CD4-positive, alpha-beta T cell (primary cell): ENCODE measurements at places on chromosomes 16 and 17. TPM values are rescaled to one million over a fixed set of nuclear protein-coding genes. Genes with fewer than 3 reads are reported as not detected.

- no peak for DNase-seq
- H3K4me3 ChIP-seq: no peak overlapping the region
- no peaks in the 10 kb centered on the region for H3K36me3 ChIP-seq
- H3K27ac ChIP-seq: no peak overlapping the region
- no peaks in the 10 kb centered on the region for H3K27me3 ChIP-seq
Observed at GRCh38 chr16:82830944-82831343, 204.2 kb downstream of the CDH13 start.

DNA sequence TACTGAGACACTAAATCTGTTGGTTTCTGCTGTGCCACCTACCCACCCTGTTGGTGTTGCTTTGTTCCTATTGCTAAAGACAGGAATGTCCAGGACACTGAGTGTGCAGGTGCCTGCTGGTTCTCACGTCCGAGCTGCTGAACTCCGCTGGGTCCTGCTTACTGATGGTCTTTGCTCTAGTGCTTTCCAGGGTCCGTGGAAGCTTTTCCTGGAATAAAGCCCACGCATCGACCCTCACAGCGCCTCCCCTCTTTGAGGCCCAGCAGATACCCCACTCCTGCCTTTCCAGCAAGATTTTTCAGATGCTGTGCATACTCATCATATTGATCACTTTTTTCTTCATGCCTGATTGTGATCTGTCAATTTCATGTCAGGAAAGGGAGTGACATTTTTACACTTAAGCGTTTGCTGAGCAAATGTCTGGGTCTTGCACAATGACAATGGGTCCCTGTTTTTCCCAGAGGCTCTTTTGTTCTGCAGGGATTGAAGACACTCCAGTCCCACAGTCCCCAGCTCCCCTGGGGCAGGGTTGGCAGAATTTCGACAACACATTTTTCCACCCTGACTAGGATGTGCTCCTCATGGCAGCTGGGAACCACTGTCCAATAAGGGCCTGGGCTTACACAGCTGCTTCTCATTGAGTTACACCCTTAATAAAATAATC, 14.6 kb downstream of the STH start:
- no peak overlapping the region for H3K4me3 ChIP-seq
- no peak overlapping the region for H3K27ac ChIP-seq
- no peaks in the 10 kb centered on the region for H3K36me3 ChIP-seq
- DNase-seq: no peak
- H3K27me3 ChIP-seq: no peaks in the 10 kb centered on the region

DNA sequence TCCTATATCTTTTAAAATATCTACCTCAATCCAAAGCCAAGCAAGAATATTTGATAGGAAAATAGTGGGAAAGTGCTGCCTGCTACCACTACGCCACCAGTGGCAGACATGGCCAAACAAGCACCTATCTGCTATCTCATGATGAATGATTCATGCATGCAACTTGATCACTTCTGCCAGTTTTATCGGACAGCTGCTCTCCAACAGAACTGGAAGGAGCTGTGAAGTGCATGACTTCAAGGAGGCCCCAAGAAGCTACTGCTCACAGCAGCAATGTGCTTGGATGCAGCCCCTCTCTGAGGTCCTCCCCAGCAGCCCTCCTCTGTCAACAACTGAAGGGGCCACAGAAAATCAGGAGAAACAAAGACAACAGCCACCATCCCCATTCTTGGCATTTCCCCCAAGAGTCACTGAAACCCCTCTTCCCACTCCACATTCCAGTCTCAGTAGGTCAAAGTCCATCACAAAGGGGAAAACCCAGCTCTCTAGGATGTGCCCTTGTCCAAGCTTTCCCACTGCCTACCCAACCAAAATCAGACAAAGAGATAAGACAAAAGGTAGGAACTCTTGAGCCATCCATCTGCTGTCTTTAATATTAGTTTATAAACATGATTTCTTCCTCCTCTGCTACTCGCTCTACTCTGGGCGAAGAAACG, 215.3 kb downstream of the C16orf78 start:
- peaks cover 7% of the 10 kb centered on the region for H3K4me1 ChIP-seq
- peaks cover 2% of the 10 kb centered on the region for H3K27me3 ChIP-seq
- DNase-seq: no peak

DNA sequence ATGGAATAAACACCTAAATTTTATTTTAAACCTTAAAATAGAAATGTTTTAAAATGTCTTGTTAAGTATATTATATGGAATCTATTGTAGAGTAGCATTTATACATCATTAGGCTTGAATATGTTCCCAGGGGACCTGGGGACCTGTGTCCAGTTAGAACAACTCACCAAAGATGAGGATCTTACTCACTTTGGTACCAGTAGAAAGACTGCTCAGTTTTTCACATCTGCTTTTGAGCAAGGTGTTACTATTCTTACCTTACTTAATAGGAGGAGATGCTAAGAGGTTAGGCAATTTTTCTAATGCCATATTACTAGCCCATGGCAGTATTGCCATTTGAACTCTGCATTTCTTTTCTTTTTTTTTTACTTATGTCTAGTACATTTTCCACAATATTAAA, 14.7 kb downstream of the STXBP4 start:
- DNase-seq: no peak
- H3K4me3 ChIP-seq: no peak overlapping the region
- H3K4me1 ChIP-seq: no peaks in the 10 kb centered on the region
- H3K36me3 ChIP-seq: no peaks in the 10 kb centered on the region
- H3K27ac ChIP-seq: no peak overlapping the region
- no peaks in the 10 kb centered on the region for H3K27me3 ChIP-seq

DNA sequence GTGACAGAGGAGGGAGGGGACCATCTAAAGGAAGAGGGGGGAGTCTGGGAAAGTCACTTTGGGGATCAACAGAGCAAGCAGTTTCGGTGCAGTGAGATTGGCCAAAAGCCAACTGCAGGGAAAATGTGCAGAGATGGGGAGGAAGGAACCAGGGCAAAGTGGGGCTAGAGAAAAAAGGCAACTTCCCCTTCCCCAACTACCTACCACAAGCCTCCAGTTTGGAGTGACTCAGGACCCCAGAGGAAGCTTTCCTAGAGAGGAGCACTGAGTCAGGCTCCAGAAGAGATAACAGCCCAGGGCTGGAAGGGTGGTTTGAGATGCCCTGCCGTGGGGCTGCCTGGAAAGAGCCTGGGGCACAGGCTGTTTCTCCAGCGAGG, 6.9 kb upstream of the CD300LD start:
- H3K4me3 ChIP-seq: no peak overlapping the region
- H3K36me3 ChIP-seq: no peaks in the 10 kb centered on the region
- H3K27ac ChIP-seq: no peak overlapping the region
- no peak for DNase-seq
- peaks cover 11% of the 10 kb centered on the region for H3K27me3 ChIP-seq

DNA sequence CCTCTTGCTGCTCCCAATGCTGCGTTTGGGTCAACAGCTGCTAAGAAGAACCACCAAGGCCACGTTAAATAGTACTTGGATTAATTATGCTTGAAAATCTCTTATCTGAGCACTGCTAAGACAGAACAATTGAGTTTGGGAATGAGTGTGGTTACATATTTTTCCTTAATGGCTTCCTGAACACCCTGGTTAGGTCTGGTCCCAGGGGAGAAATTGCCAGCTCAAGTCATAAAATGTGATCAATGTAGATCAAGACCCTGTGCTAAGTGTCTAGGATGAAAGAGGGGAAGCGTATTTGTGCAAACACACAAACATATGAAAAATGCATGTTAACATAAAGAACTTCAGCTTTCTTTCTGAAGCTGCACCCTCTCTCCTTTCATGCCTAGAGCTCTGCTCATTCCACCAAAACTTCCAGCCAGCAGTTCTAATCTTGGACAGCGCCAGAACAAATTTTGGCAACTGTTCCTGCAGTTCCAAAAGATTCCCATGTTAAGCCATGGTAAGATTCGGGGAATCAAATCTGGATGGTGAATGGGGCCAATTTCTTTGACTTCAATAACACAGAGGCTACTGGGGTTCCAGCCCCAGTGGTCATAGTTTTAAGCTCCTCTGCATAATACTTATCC, 72.0 kb downstream of the ZFHX3 start:
- H3K27ac ChIP-seq: no peak overlapping the region
- no peaks in the 10 kb centered on the region for H3K27me3 ChIP-seq
- H3K4me3 ChIP-seq: no peak overlapping the region
- H3K36me3 ChIP-seq: no peaks in the 10 kb centered on the region
- DNase-seq: no peak

- H3K27me3 ChIP-seq: no peaks in the 10 kb centered on the region
- no peaks in the 10 kb centered on the region for H3K4me1 ChIP-seq
- DNase-seq: no peak
- H3K4me3 ChIP-seq: no peak overlapping the region
- no peak overlapping the region for H3K27ac ChIP-seq
- peaks cover 87% of the 10 kb centered on the region for H3K36me3 ChIP-seq
Observed at GRCh38 chr16:68179196-68179795, 56.6 kb downstream of the ESRP2 start.

GRCh38 chr16:1159973-1160772, 7.3 kb downstream of the CACNA1H start:
- H3K4me3 ChIP-seq: no peak overlapping the region
- H3K27ac ChIP-seq: no peak overlapping the region
- peaks cover 1% of the 10 kb centered on the region for H3K4me1 ChIP-seq
- peaks cover 29% of the 10 kb centered on the region for H3K27me3 ChIP-seq
- DNase-seq: no peak

- H3K27ac ChIP-seq: peak overlapping the region; percentile 13
- peak; percentile 15 for DNase-seq
- H3K4me3 ChIP-seq: peak overlapping the region; percentile 37
Observed at GRCh38 chr17:27846042-27846655, 45.8 kb upstream of the NOS2 start.

DNA sequence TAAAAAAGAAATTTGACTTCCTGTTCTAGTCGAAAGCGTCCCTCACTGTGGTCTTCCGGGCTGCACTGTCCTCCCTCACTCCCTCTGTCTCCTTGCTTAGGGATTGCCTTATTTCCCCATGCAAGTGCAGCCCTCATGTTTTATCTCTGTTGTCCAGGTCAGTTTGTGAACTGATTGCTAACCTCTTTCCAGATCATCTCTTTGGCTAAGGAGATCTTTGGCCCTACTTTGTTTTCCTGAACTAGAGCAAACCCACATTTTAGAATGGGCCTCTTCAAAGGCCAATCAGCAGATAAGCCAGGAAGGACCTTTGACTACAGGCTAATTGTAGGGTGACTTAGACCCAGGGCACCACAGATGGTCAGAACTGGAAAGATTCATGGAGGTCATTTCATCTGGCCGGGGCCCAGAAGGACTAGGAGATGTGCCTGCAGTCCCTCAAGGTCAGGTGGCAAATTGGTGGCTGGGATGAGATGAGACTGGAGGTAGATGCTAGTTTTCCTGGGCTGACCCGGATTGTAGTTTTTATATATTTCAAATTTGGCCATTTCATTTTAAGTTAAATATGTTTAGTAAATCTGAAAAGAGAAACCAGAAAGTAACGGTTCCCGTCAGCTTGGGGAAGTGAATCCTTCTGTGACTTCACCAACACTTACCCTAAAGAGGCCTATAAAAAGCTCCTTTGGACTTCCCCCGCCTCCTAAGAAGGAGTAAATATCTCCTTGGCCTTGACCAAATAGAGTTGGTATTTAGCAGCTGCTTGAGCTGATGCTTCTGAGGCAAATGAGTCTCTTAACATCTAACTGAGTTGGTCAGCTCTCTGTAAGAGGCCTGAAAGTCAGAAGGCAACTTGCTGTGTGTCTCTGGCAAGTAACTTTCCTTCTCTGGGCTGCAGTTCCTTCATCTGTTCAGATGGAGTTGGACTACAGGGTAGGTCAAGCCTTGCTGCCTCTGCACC, 6.2 kb upstream of the SLC25A19 start:
- H3K27ac ChIP-seq: peak overlapping the region; percentile 65
- no peak for DNase-seq
- no peaks in the 10 kb centered on the region for H3K27me3 ChIP-seq

DNA sequence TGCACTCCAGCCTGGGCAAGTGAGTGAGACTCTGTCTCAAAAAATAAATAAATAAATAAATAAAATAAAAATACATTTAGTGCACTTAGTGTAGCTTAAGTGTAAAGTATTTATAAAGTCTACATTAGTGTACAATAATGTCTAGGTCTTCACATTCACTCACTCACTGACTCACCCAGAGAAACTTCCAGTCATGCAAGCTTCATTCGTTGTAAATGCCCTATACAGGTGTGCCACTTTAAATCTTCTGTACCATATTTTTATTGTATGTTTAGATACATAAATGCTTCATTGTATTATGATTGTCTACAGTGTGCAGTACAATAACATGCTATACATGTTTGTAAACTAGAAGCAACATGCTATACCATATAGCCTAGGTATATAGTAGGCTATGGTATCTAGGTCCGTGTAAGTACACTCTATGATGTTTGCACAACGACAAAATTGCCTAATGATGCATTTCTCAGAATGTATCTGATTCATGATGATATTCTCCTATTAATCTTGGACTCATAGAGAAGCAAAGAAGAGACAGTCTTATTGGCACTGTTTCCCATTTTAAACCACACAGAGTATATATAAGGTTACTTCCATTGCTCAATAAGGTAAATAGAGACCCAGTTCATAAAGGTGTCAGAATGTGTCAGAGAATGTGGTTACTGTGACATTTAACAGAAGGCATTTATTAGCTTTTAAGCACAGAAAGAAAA, 1314.9 kb downstream of the CDH11 start:
- no peaks in the 10 kb centered on the region for H3K36me3 ChIP-seq
- H3K4me3 ChIP-seq: no peak overlapping the region
- no peaks in the 10 kb centered on the region for H3K27me3 ChIP-seq
- no peak overlapping the region for H3K27ac ChIP-seq
- H3K4me1 ChIP-seq: no peaks in the 10 kb centered on the region
- no peak for DNase-seq

DNA sequence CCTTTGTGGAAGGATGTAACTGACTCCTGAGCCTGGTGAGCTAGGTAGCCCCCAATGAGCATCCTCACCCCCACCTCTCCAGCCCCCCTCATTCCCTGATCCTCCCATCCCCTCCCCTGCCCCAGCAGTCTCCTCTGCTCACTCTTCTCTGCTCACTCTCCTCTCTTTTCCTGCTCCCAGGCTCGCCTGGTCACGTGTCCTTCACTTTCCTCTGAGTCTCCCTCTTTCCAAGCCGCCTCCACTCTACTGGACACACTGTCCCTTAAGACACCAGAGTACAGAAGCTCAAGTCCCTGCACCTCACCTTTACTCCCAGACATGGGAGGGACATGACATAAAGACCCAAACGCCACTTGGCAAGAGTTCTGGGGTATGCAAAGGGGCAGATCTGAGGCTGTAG, 76.3 kb upstream of the RBL2 start:
- no peaks in the 10 kb centered on the region for H3K4me1 ChIP-seq
- H3K27me3 ChIP-seq: no peaks in the 10 kb centered on the region
- H3K4me3 ChIP-seq: no peak overlapping the region
- no peaks in the 10 kb centered on the region for H3K36me3 ChIP-seq
- H3K27ac ChIP-seq: no peak overlapping the region
- DNase-seq: no peak

HS3ST2 gene
- not detected for total RNA-seq

EMC6 gene
- 28.8 TPM for total RNA-seq

SBK1 gene
- 13.5 TPM for total RNA-seq

PPM1E gene
- total RNA-seq: not detected

CD300H gene
- not detected for total RNA-seq

RND2 gene
- 0.27 TPM for total RNA-seq

NEK8 gene
- total RNA-seq: 4.7 TPM
